Activated naive CD8-positive, alpha-beta T cell treated with anti-CD3 and anti-CD28 coated beads for 36 hours (primary cell): ENCODE measurements at places on chromosomes 11 and 22.
A peak's percentile ranks its signal among the peaks of the same experiment; 100 is the strongest.

DNA sequence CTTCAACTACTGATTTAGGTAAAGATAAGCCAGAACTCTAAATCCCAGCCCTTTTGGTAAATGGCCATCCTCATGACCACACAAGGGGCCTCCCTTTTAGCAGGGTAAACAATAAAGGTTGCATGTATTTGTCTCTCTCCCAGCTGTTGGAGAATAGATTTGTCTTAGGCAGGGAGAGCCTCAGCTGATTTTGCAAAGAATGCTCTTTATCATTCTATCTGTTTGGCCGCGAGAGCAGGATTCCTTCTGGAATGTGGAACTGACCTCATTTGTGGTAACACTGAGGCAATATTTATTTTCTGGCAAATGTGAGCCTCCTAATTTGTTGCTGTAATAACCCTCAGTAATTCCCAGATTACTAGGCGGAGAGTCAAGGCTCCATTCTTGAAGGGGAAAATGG is 15.3 kb downstream of the PTS start:
- H3K27ac ChIP-seq: no peak overlapping the region
- no peak for DNase-seq
- no peak overlapping the region for H3K4me3 ChIP-seq
- H3K4me1 ChIP-seq: no peaks in the 10 kb centered on the region

GRCh38 chr11:57192316-57192715 is 10.6 kb downstream of the LRRC55 start:
- H3K4me3 ChIP-seq: no peak overlapping the region
- H3K27ac ChIP-seq: no peak overlapping the region
- no peak for DNase-seq
- peaks cover 9% of the 10 kb centered on the region for H3K27me3 ChIP-seq
- H3K4me1 ChIP-seq: no peaks in the 10 kb centered on the region
- no peaks in the 10 kb centered on the region for H3K36me3 ChIP-seq

- no peak overlapping the region for H3K4me3 ChIP-seq
- peaks cover 15% of the 10 kb centered on the region for H3K27me3 ChIP-seq
- no peaks in the 10 kb centered on the region for H3K36me3 ChIP-seq
- H3K27ac ChIP-seq: no peak overlapping the region
- DNase-seq: no peak
Measured at GRCh38 chr22:29707010-29707409, 12.8 kb upstream of the CABP7 start.

- H3K4me3 ChIP-seq: no peak overlapping the region
- H3K36me3 ChIP-seq: no peaks in the 10 kb centered on the region
- H3K4me1 ChIP-seq: peaks cover 34% of the 10 kb centered on the region
- H3K27ac ChIP-seq: no peak overlapping the region
- no peaks in the 10 kb centered on the region for H3K27me3 ChIP-seq
- DNase-seq: no peak
Measured at GRCh38 chr11:62433904-62434276, 15.1 kb downstream of the SCGB1A1 start.

DNA sequence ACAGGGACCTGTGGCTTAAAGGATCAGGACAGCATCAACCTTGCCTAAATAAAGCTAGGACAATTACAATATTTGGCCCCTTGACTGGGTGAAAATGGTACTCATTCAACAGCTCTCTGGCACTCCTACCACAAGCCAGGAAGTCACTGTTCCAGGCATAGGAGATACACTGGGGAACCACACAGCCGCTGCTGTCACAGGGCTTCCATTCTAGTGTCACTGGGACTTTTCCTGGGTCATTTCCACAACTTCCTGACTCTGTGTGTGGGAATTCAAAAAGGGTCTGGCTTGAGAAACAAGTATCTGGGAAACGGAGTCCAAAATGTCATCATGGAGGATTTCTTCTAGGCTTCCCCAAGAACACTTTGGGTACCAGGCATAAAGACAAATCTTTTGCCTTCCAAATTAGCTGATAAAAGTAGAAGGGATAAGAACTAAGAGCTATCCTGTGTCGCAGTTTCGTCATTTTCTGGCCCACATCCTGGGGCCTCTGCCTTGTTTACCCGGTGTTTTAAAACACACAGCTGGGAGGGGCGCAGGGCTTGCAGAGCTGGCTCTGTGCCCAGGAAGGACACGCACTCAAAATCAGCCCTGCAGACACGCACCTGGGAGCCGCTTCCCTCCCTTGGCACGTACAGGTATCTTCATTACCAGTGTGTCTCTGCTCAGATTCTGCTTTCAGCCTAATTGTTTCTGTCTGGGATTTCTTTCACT is 38.0 kb downstream of the TMEM45B start:
- H3K27ac ChIP-seq: peak overlapping the region; percentile 51
- peaks cover 7% of the 10 kb centered on the region for H3K36me3 ChIP-seq
- H3K4me3 ChIP-seq: no peak overlapping the region
- DNase-seq: peak; percentile 33
- H3K4me1 ChIP-seq: peaks cover 21% of the 10 kb centered on the region
- no peaks in the 10 kb centered on the region for H3K27me3 ChIP-seq

DNA sequence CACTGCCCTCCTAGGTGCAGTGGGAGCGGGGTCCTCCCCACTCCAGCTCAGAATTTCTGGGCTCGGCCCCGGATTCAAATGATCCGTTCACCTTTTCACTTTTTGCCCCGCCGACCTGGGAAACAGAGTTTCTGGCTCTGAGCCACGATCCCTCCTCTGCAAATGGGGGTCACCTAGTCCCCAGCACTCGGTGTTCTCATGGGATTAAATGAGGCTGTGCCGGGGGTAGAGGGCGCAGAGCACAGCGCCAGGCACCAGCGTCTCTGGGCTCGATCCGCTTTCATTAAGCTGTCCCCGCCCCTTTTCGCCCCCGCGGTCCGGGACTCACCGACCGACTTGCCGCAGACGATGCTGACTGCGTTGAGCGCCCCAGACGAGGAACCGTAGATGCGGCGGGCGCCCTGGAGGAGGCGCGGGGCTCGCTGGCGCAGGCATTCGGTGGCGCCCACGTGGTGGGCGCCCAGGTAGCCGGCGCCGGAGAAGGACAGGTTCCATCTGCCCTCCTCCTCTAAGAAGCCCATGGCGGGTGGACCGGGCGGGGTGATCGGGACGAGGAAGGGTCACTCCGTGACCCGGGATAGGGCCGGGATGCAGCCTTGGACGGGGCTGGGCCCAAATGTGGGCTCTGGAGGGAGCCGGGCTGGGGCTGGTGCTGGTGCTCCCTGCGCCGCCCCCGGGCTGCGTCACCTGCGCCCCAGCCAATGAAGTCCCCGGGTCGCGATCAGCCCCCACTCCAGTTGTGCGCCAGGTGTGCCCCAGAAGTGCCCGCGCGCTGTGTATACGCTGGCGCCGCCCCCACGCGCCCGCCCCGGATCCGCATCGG is at the start of gene PNPLA5:
Gene PNPLA5, minus strand, starts transcription at position 654 of the 823 bp plus-strand sequence. Its CDS starts 133 bp downstream, at position 521.
- H3K27ac ChIP-seq: no peak within 1 kb of the TSS
- no peaks in the 10 kb centered on the region for H3K4me1 ChIP-seq
- DNase-seq: peak; percentile 46
- no peak within 1 kb of the TSS for H3K4me3 ChIP-seq

DNA sequence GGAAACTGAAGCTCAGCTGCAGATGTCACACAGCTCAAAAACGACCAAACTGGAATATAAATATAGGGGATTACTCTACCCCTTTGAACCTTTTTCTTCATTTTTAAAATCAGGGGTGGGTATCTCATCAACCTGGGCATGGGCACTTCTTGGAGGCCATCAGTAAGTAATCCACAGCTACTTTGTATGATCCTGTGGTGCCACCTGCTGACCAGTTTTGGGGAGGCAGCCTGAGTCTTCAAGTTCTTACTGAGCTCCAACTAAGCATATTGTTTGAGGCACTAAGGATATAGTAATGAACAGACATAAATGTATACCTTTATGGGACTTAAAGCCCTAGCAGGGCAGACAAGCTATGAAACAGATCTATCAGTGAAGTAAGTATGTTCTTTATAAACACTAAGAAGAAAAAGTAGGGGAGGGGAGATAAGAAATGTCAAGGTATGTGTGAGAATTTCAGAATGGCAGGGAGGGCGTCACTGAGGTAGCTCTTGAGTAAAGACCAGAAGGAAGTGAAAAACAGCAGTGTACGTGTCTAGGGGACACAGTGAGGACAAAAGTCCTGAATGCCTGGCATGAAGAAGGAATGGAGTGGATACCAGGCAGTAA is 18.4 kb downstream of the TUB start:
- H3K27me3 ChIP-seq: no peaks in the 10 kb centered on the region
- DNase-seq: peak; percentile 47
- H3K27ac ChIP-seq: no peak overlapping the region
- H3K4me3 ChIP-seq: no peak overlapping the region
- no peaks in the 10 kb centered on the region for H3K4me1 ChIP-seq

GRCh38 chr11:94909371-94909820 is 64.0 kb downstream of the CWC15 start:
- DNase-seq: no peak
- H3K27ac ChIP-seq: no peak overlapping the region
- no peaks in the 10 kb centered on the region for H3K4me1 ChIP-seq
- no peaks in the 10 kb centered on the region for H3K27me3 ChIP-seq
- no peaks in the 10 kb centered on the region for H3K36me3 ChIP-seq
- H3K4me3 ChIP-seq: no peak overlapping the region

GRCh38 chr11:18523084-18523483 is 3.7 kb downstream of the TSG101 start:
- H3K27me3 ChIP-seq: no peaks in the 10 kb centered on the region
- H3K4me3 ChIP-seq: no peak overlapping the region
- peaks cover 43% of the 10 kb centered on the region for H3K4me1 ChIP-seq
- no peak for DNase-seq
- no peak overlapping the region for H3K27ac ChIP-seq

GRCh38 chr11:120270386-120270785 is 30.4 kb downstream of the POU2F3 start:
- no peaks in the 10 kb centered on the region for H3K36me3 ChIP-seq
- H3K4me1 ChIP-seq: peaks cover 3% of the 10 kb centered on the region
- no peak for DNase-seq
- H3K27ac ChIP-seq: no peak overlapping the region
- H3K4me3 ChIP-seq: no peak overlapping the region

DNA sequence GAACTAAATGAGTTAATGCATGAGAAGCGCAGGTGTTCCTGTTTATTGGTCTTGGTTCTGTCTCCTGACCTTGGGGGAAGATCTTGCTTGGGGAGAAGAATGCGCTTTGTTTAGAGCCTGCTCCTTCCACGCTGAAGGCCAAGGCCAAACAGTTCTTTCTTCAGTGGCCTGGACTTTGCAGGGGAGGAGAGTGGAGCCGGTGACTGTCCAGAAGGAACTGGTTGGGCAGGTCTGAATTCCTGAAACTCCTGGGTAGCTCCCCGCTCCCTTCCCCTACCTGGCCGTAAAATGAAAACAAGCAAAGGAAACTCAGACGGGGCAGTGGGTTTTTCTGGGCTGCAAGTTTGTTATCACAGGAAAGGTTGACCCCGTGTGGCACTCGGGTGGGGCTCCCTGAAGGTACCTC is 3.6 kb downstream of the ARHGAP8 start:
- no peaks in the 10 kb centered on the region for H3K36me3 ChIP-seq
- DNase-seq: no peak
- peaks cover 49% of the 10 kb centered on the region for H3K27me3 ChIP-seq
- peaks cover 5% of the 10 kb centered on the region for H3K4me1 ChIP-seq

GRCh38 chr11:118703563-118704106 is 24.2 kb upstream of the TREH start:
- H3K36me3 ChIP-seq: peaks cover 8% of the 10 kb centered on the region
- no peak for DNase-seq
- H3K4me1 ChIP-seq: peaks cover 39% of the 10 kb centered on the region

DNA sequence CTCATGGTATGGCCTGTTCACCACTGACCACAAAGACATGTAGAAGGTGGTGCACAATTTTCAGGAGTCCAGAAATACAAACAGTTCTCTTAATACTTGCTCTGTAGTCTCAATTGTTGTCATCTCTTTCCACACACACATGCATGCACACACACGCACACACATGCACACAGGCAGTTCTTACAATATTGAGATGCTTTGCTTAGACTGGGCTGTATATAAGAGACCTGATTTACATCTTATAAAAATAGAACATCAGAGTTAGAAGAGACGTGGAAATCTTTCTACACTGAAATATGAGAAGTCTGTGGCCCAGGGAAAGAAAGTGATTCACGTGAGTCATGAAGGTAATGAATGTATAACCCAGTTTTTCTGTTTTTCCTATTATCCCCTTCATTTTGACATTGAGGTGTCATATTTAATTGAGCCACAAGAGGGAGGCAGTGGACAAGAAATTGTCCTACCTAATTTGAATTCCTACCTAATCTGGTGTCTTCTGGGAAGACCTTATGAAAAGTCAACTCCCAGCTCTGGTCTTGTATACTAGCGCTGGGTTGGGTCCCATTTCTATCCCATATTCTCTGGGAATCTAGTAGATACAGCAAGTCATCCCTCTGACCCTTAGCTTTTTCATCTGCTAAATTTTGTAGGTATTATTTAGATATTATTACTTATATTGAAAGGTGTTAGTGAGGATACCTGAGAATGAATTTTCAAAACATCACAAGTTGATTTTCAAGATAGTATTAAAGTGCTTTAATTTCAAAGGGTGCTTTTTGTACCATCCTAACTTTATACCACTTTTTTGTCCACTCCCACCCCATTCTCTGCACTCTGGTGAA is 14.9 kb upstream of the MS4A4A start:
- H3K4me3 ChIP-seq: no peak overlapping the region
- no peaks in the 10 kb centered on the region for H3K4me1 ChIP-seq
- DNase-seq: no peak
- no peaks in the 10 kb centered on the region for H3K36me3 ChIP-seq

- H3K36me3 ChIP-seq: no peaks in the 10 kb centered on the region
- H3K27ac ChIP-seq: no peak overlapping the region
- DNase-seq: no peak
- H3K4me1 ChIP-seq: no peaks in the 10 kb centered on the region
- no peak overlapping the region for H3K4me3 ChIP-seq
- H3K27me3 ChIP-seq: no peaks in the 10 kb centered on the region
Measured at GRCh38 chr11:29173660-29174062, 843.2 kb downstream of the KCNA4 start.

DNA sequence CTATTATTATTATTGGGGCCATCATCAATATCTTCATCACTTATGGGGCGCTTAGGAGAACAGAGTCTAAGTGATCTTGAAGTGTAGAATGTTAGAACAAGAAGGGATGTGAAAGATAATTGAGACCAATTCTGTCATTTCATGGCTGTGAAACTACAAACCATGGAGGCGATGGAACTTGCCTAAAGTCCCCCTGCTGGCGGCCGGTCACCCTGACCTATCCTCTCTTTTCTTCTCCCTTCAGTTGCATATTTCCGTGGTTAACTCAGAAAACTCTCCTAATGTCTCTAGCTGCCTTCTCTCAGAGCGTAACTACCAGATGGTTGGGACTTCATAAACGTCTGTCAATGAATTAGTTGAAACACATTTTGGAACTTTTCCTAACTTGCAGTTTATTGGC is 6.6 kb upstream of the OR4B1 start:
- no peak overlapping the region for H3K4me3 ChIP-seq
- H3K4me1 ChIP-seq: no peaks in the 10 kb centered on the region
- no peak overlapping the region for H3K27ac ChIP-seq
- no peaks in the 10 kb centered on the region for H3K36me3 ChIP-seq

GRCh38 chr11:89205378-89205777 is 27.7 kb downstream of the TYR start:
- H3K27me3 ChIP-seq: no peaks in the 10 kb centered on the region
- DNase-seq: no peak
- H3K4me3 ChIP-seq: no peak overlapping the region
- no peaks in the 10 kb centered on the region for H3K36me3 ChIP-seq
- no peaks in the 10 kb centered on the region for H3K4me1 ChIP-seq

- no peak overlapping the region for H3K27ac ChIP-seq
- H3K4me1 ChIP-seq: no peaks in the 10 kb centered on the region
- H3K4me3 ChIP-seq: no peak overlapping the region
- no peaks in the 10 kb centered on the region for H3K36me3 ChIP-seq
Measured at GRCh38 chr11:103970701-103971249, 65.7 kb upstream of the DDI1 start.
